ENCODE measurements at places on chromosomes 3 and 15. TPM values are rescaled to one million over a fixed set of nuclear protein-coding genes. Genes with fewer than 3 reads are reported as not detected.

- no peak for DNase-seq
These were observed 12.8 kb upstream of the MOBP start for GRCh38 chr3:39454591-39455217.

- DNase-seq, result no peak
These were observed 667.4 kb downstream of the ROBO2 start for GRCh38 chr3:77707281-77707680.

- no peak for DNase-seq
These were observed 393.6 kb upstream of the PROK2 start for GRCh38 chr3:72178463-72179106.

DNA sequence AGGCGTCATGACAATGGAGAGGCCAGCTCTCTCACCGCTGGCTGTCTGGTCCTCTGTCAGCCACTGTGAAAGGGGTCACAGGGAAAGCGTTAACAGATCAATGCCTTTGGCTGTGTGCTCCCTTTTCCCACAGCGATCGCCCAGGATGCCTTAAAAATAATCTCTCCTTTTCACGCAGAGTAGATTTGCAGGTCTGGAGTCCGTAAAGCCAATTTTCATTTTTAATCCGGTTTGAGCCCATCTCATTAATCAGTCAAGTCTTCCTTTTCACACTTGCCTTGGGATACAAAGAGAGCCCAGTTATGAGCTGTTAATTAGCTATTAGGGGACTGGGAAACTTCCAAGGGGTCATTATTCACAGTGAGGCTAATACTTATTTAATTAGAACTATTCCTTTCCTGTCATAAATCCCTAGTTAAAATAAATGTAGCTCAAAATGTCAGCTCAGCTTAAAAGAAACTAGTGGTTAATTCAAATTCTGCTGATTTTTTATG lies 104.3 kb upstream of the RASGRP1 start:
- DNase-seq, result no peak

GRCh38 chr3:186456731-186457191 lies 87.4 kb downstream of the CRYGS start:
- DNase-seq, result no peak

DNA sequence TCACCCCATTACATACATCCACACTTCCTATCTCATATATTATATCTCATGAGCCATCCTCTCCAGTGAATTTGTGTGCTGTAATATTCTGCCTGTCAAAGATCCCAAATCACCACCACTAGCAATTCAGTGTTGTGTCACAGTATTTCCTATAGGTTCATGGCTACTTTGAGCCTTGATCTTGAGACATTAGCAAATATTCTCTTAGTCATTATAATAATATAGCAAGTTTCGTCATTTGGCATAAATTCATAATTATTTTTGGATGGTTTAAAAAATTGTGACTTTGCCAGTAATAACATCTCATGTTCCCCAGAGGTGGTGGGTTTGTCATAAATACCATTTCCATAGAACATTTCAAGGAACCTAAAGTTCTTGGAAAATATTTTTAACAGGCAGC lies 47.7 kb downstream of the CMSS1 start:
- no peak for DNase-seq

- no peak for DNase-seq
These were observed 115.0 kb downstream of the STAG1 start for GRCh38 chr3:136637176-136637575.

CHRD gene
- total RNA-seq, result 16.8 TPM

TM4SF1 gene
- total RNA-seq, result 173 TPM

Data from kidney (tissue), 22 donors.